Stimulated activated CD4-positive, alpha-beta T cell treated with anti-CD3 and anti-CD28 coated beads, Interleukin-1b, Interleukin-23, amount 100 ng/mL, for 48 hours (primary cell): ENCODE measurements at places on chromosomes 11 and 22.

DNA sequence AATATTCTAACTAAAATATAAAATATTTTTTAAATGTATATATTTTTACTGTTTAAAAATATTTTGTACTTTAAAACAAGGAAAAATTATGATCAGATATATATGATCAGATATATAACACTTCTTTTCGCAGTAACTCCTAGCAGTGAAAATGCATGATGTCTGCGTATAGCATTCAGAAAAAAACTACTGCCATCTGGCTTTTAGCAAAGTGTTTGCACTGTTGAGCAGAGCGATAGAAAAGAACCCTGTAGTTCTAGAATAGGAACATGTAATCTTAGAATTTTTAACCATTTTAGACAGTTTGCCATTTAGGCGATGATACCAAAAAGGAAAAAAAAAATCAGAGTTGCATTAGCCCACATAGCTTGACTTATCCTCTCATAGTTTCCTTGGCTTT, 370.4 kb upstream of the ANO3 start:
- DNase-seq = no peak

DNA sequence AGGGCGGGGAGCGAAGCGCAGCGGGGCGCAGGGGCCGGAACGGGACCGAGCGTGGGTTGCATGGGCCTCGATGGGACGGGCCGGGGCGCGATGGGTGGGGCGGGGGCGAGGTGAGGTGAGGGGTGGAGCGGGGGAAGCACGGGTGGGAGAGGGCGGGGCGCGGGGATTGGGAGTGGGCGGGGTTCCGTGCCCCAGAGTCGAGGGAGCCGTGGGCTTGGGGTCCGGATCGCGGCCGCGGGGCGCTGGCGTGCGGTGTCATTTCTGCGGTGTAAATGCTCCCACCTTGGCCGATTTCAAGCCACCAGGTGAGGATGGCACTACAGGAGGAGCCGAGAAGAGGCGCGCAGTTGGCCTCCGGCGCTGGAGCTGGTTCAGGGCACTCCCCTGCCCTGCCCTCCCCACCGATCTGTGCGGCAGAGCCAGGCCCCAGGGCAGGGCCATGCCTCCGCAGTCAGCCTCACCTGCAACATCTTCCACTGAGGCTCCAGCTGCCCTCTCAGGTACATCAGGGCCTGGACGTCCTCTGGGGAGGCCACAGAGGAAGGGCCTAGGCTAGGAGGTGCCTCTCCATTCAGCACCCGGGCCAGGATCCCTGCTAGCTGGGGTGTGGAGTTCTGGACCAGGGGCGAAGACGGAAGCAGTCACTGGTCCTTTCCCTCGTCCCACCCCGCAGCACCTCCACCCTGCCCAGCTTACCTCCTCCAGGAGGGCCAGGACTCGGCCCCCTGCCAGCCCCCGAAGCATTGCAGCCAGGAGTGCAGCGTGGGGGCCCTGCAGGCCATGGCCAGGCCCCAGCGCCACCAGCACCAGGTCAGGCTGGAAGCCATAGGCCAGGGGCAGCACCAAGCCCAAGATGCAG, 620 bp upstream of the TUBGCP6 start:
- DNase-seq = no peak

DNA sequence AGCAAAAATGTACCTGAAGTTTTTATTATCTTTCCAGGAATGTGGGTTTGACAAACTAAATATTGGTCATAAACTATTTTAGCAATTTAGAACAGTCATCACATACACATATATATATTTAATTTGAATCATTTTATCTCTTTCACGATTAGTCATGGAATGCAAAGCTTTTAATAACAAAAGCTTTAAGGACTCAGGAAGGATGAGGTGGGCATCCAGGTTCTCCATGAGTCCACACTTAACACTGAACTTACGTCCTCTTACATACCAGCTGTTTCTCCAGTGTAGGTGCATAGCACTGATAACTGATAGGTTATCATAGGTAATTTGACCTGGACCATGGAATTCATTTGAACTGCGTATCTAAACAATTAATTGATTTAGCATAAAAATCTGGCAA, 28.1 kb upstream of the GNAZ start:
- DNase-seq = no peak

GRCh38 chr11:73410627-73411026, 34.4 kb downstream of the RELT start:
- DNase-seq = no peak

DNA sequence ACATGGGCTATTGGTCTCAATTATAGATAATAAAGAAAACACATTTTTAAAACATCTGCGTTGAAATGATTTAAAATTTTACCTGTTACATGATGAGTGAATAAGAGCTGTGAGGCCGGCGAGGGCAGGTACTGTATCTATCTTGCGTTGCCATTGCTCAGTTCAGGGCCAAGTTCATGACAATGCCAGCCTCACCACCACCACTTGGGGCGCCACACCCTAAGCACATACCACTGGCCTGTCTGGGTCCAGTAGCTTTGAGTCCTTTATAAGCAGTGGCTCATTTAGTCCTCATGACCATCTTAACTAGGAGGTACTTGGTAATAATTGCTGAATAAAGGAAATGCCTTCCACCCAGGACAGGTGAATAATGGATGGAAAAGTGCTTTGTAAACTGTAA, 14.5 kb upstream of the MB start:
- DNase-seq = peak; percentile 37

GRCh38 chr11:78576549-78577097, 2.0 kb upstream of the NARS2 start:
- no peak for DNase-seq

DNA sequence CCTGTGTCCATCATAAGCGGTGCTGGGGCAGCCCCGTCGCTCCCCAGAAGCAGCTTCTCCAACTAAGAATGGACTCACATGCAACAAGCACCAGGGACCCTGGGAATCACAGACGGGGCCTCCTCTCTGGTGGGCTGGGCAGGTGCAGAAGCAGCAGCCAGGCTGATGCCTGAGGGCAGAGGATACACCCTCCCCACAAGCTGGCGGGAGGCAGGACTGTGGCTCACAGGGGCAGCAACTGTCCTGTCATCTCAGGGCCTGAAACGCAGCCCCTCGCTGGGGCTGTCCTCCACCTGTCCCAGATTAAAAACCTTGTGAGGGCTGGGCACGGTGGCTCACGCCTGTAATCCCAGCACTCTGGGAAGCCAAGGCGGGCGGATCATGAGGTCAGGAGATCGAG, 3.1 kb upstream of the SBF1 start:
- DNase-seq = no peak

GRCh38 chr11:8321876-8322275, 58.2 kb upstream of the LMO1 start:
- DNase-seq = no peak

DNA sequence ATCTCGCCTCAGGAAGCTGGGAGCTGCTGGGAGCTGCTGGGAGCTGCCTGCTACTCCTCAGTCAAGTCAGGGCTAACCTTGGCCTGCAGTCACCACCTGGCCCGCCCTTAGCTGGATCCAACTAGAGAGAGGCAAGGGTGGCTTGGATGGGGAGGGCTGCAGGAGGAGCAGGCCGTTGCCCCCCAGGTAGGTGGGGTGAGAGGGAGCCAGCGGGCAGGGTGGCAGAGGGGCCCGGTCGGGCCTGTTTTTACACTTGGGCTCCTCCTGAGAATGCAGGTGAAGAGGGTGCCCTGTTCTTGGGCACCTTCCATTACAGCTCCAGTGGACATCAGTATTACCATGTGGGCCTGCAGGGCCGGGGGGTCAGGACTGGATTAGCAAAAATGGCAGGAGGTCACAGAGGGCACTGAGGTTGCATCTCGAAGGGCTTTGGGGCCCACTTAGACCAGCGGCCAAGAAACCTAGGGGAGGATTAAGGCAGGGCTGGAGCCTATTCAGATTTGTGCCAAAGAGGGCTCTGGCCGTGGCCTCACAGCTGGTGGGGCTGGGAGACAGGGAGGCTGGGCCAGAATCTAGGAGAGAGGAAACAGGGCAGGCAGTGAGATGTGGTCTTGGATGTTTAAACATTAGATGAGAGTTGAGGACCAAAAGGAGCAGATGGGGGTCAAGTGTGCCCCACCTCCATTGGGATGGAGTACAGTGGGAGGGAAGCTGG, 60.8 kb upstream of the TTLL12 start:
- DNase-seq = no peak

DNA sequence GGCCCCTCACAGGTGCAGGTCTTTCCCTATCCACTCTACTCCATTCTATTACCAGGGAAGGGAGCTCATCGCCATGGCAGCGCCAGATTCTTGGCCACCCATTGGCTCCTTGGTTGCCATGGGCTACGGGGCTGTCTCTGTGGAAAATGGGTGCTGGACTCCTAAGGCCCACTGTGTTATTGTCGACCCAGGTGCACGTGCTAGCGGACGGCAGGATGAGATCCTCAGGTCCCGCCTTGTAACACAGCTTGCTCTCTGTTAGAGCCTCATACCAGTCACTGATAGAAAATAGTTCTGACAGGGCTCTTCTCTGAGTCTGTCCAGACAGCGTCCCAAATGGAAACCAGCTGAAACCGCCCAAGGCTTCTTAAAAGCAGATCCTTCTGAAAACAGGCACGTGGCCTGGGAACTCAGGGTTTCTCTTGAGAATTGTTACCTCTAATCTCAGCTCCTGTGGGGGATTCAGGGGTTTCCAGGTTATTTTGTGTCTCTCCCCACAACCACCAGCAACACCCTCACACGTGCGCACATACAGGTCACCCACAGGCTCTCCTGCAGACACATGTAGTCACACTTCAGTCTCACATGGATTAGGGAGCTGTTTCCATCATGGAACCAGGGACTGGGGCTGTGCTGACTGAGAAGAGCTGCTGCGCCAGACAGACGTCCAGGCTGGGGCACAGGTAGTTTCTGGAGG, 1.5 kb downstream of the TUB start:
- DNase-seq = no peak

DNA sequence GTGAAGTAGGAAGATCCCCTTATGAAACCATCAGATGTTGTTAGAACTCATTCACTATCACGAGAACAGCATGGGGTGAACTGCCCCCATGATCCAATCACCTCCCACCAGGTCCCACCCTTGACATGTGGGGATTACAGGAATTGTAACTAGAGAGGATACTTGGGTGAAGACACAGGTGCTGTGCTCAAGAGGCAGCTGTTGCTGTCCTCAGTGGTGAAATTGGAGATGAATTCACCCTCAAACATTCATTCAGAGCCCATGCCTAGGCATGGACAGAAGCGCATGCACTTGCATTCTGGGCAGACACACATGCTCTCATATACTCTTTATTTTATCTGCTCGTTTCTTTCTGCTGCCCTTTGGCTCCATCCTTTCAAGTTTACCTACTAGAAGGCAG, 385.0 kb downstream of the INSC start:
- DNase-seq = no peak

GRCh38 chr22:48449466-48450187, 1378.0 kb downstream of the BRD1 start:
- no peak for DNase-seq

GRCh38 chr22:47100646-47101200, 338.3 kb downstream of the TBC1D22A start:
- DNase-seq = no peak
